Fibroblast of villous mesenchyme (primary cell): ENCODE measurements at places on chromosomes 4 and X.
A peak's percentile ranks its signal among the peaks of the same experiment; 100 is the strongest.

- DNase-seq = no peak
These were observed 47.1 kb downstream of the MTHFD2L start for GRCh38 chr4:74205046-74205445.

- DNase-seq = no peak
These were observed 17.2 kb downstream of the RHOH start for GRCh38 chr4:40214038-40214437.

DNA sequence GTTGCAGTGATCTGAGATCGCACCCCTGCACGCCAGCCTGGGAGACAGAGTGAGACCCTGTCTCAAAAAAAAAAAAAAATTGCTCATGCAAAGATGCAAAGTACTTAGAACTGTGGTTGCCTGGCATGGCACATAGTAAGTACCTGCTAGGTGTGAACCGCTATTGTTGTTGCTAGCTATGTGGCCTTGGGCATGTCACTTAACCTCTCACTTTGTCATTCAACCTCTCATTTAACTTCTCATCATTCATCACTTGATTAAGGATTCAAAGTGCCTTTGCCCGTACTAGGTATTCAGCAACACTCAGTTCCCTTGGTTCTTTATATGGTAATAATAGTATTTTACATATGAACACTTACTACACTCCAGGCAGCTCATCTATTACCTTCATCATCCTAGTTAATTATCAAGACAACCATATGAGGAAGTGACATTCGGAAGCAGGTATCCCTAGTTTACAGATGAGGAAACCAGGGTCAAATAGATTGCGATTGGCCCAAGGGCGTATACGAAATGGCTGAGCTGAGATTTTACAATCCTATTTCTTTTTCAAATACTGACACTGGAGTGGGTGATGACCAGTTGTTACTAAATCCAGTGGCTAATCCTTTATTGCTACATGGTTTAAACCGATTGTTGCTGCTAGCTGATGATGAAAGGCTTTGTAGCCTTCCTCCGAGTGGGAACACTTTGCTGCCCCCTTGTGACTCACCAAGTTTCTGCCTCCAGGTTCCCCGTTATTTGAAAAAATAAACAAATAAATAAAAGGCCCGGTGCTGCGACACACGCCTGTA lies 28.8 kb upstream of the SOWAHD start:
- DNase-seq = peak; percentile 83

- DNase-seq = no peak
These were observed 91.9 kb upstream of the PPP1R2C start for GRCh38 chrX:42869659-42870476.

DNA sequence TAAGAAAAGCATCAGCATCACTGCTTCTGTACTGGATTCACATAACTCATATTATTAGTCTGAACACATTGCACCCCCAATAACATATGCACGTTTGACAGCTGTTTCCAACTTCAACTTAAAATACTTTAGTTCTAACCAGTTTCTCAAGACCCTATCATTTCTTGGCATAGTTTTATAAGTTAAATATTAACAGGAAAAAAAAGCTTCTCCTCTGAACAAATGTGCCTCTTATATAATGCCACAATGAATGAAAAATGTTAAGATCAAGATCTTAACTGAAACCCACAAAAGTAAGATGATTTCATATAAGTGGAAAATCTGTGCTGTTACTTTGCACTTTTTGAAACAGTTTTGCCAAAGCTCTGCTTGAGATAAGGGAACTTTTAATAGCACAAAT lies 652.8 kb upstream of the FAM241A start:
- DNase-seq = no peak

GRCh38 chr4:70925899-70926635 lies 23.9 kb downstream of the MOB1B start:
- DNase-seq = peak; percentile 44

GRCh38 chrX:132671229-132671641 lies 182.4 kb upstream of the MBNL3 start:
- DNase-seq = no peak

- DNase-seq = no peak
These were observed 32.1 kb downstream of the RAP1GDS1 start for GRCh38 chr4:98293104-98293887.

DNA sequence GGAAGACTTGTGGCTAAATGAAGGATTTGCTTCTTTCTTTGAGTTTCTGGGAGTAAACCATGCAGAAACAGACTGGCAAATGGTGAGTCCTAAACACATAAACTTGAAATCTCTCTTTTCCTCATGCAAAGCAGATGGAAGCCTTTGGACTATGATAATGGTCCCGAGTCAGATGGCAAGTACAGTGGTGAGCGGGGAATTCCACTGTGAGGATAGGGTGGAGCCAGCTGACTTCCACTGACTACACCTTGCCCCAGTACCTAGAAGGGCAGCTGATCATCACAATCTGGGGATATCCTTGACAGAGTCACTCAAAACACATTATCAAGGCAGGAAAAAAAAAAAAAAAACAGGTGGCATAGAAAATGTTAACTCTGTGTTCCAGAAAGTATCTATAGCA lies 34.3 kb downstream of the ENPEP start:
- no peak for DNase-seq

GRCh38 chr4:185227713-185228278 lies 18.4 kb downstream of the SNX25 start:
- DNase-seq = no peak

GRCh38 chr4:73499996-73500765 lies 18.6 kb downstream of the AFM start:
- DNase-seq = peak; percentile 15

DNA sequence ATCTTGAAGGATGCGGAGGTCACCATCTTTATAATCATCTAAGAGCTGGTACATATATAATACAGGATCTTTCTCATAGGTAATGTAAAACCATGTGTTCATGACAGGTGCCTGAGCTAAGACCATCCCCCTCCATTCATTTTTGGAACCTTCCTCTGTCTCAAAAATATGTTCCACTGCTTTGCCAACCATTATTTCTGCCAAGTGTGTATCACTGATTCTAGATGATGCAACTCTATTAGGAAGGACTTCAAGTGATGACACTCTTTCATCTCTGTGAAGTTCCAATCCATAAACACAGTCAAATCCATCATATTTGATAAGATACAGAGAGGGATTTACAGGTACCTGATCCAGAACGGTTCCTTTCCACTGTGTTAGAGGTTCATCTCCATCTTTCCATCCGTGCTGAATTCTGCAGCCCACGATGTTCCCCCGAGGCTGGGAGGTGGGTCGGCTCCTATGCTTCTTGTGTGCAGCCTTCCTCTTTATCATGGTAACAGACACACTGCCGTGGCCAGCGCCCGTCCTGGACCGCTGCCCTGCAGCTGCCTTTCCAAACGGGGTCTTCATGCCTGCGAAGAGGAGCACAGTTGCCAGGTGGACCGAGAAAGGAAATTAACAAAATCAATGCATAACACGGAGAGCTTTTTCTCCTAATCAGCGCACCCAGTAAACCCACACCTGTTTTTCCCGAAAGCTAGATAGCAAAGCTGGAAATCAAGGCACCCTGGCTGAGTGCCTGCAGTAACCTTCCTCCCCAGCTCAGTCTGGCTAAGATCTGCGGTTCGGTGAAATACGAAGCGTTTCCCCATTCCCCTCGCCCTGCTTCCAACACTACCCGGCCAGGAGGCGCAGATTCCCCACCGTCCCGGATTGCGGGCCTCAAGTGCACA lies 718 bp downstream of the SPIN3 start:
- peak; percentile 1 for DNase-seq
